B cell (primary cell): ENCODE measurements at places on chromosomes 1 and 21.

GRCh38 chr1:14442669-14443068 lies 155.8 kb upstream of the KAZN start:
- DNase-seq = no peak

DNA sequence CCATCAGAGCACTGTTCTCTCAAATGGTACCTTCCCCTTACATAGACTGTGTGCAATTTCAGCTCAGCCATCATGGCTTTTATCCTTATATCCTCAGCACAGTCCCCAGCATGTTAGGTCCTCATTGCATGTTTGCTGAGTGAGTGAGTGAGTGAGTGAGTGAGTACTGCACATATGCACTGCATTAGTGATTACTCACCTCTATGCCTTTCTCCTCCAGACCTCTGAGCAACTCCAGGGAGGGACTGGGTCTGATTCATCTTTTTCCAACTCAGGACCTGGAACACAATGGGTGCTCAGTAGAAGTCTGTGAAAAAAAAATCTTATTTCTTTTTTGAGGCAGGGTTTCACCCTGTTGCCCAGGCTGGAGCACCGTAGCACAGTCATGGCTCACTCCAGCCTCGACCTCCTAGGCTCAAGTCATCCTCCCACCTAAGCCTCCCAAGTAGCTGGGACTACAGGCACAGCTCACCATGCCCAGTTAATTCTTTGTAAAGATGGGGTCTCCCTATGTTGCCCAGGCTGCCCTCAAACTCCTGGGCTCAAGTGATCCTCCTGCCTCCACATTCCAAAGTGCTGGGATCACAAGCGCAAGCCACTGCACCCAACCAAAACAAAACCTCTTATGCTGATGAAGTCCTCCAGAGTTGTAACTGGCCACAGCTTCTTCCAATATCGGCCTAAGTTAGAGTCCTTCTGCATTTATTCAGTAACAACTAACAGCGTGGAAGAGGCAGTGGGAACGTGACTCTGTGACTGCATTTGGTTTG lies 23.7 kb downstream of the RNU5D-1 start:
- no peak for DNase-seq

GRCh38 chr1:152909206-152909605 lies 860 bp downstream of the IVL start:
- no peak for DNase-seq

DNA sequence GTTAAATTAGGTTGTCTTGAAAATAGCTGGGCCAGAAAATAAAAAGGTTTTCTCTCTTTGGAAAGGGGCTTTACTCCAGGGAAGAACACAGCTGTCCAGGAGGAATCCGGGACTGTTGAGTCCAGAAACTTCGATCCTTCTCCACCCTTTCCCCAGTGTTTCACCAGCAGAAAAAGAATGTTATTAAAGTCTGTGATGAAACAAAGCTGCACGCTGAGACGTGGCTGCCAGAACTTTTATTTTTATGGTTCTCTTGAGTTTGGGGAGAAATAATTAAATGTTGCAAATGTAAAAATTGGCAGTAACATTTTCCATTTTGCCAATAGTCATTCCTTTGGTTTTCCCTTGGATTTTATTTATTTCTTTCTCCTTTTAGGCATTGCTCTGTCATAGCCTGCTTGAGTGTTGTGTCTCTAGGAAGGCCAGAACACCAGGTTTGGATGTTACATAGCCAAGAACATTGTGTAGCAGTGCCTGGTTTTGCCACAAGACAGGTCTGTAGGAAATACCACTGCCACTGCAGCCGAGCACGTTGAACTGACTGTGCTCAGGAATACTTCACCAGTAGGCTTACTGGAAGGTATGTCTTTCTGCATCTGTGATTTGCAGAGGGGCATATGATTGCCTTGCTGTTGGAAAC lies 87.4 kb downstream of the ROR1 start:
- no peak for DNase-seq

DNA sequence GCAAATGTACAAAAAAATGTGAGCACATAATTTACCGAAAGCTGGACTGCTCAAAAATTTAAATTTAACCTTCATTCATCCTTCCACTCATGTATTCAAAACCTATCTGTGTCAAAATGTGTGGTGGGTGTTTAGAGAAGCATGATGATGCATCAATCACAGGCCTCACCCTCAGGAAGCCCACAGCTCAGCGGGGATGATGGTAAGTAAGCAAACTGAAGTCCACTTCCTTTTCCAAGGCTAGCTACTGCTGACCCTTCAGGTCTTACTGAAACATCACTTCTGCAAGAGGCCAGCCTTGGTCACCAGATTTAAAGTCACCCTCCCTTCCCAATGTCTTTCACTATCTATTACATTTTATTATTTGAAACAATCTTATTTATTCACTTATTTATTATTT lies 254.5 kb downstream of the DNM3 start:
- no peak for DNase-seq

- peak; percentile 21 for DNase-seq
Measured at GRCh38 chr1:109629372-109630030, 9.9 kb downstream of the AMPD2 start.

DNA sequence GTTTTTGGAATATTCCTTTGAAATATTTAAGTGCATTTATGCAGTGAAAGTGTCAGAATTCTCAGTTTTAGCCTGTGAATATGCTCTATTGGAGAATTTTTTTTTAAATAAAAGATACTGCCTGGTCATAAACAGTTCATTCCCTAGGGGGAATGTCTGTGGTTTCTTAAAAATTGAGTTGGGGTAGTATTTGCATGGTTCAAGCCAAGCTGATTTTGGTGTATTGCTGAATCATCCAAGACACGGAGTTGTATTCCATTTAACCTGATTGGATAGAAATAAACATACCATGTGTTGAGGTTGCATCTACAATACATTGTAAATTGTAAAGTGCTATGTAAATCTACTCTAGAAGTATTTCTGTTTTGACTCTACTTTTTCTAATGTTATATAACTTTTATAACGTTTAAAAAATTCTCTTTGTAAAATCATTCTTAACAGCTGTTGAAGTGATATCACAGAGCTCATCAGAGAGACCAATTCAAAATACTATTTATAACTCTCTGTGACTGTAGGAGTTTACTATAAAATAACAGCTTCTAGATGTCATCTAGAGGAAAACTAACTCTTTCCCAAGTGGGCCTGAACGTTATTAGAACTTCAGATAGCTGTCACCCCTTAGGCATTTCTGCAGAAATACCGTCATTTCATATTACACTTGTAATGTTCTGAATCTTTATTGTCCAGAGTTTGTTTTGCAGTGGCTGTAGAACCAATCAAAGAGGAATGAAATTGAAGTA lies 199.1 kb downstream of the USP25 start:
- DNase-seq = no peak

GRCh38 chr21:29302359-29302875 lies 3.7 kb downstream of the BACH1 start:
- peak; percentile 15 for DNase-seq

GRCh38 chr1:87388411-87388810 lies 59.7 kb downstream of the LMO4 start:
- no peak for DNase-seq

DNA sequence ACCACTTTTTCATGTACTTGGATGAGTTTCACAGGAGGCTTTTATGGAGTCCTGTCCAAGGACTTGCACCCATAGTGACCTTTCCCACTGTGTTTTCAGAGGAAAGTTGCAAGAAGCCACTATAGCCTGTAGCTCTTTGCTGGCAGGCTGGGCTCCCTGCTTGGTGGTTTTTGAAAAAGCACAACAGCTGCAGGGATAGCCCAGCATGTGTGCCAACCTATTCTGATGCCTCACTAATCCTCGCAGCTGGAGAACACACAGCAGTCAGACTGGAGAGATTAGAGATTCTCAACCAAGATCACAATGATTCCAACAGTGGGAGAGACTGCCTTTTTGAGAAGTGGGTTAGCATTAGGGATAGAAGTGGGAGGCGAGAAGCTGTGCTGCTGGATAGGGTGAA lies 24.1 kb upstream of the ARHGEF11 start:
- DNase-seq = no peak

DNA sequence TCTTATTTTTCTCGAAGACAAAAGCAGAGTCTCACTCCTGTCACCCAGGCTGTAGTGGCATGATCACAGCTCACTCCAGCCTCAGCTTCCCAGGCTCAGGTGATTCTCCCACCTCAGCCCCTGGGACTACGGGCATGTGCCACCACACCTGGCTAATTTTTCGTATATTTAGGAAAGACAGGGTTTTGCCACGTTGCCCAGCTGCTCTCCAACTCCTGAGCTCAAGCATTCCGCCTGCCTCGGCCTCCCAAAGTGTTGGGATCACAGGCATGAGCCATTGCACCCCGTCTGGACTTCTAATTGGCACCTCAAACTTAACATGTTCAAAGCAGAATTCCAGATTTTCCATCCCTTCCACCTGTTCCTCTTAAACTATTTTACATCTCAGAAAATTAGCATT lies 19.0 kb upstream of the LRRC8C start:
- no peak for DNase-seq

DNA sequence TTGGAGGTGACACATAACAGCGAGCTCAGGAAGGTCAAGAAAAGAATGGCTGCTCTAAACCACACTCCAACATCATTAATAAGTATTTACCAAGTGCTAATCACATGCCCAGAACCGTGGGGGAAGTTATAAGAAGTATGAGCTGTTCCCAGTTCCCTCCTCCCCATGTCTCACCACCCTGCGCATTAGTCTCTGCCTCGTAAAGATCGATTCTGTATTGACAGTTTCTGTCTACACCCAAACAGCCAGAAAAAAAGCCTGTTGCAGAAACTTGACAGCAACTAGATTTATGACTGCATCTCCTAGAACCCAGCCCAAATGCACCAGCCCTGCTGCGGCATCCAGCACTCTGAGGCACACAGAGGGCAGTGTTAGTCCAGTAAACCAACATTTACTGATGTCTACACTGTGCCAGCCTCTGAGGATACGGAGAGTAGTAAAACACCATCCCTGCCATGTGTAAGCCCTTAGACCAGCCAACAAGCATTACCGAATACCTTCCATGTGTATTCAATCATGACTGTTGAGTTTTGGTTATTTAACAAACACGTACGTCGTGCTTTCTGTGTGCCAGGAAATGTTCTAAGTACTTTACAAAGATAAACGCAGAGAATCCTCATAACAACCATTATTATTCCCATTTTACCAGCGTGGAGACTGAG lies 63.6 kb upstream of the ZBTB40 start:
- no peak for DNase-seq

GRCh38 chr1:3219005-3219790 lies 150.2 kb downstream of the PRDM16 start:
- no peak for DNase-seq

DNA sequence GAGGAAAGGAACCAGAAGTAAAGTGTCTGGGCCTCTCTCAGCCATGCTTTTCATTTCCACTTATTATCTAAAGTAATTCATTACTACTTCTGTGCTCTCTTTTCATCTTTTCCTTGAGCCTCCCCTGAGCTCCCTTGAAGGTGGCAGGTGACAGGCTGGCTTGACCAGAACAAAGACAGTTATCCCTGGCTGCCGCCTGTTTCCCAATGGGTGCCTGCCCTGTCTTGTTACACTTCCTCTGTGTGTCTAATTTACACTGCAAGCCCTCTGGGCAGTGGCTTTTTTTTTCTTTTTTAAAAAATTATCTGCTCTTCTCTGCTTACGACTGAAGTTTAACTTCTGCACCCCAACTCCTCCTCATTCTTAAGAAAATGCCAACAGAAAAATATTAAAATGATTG lies 113.4 kb downstream of the NGF start:
- no peak for DNase-seq

- peak; percentile 66 for DNase-seq
Measured at GRCh38 chr1:197924516-197925123, 7.4 kb downstream of the LHX9 start.

DNA sequence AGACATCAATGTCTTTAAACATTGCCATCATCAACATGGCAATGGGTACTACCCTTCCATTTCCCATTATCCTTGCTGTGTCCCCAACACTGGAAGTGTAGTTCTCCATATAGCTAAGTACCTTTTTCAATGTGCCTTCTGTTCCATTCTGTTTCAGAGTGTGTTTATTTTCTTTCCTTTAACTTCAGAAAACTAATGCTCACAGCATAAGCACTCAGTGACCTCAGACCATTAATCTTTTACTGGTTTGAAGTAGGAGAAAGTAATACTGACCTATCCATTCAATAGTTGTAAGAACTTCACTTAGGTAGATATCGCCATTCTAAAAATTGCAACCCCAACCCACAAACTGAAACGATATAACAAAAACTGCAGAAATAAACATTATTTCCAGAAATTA lies 37.8 kb downstream of the KCNJ15 start:
- no peak for DNase-seq

GRCh38 chr1:221292652-221293051 lies 413.4 kb downstream of the HLX start:
- no peak for DNase-seq

GRCh38 chr1:11458811-11459275 lies 20.1 kb upstream of the DISP3 start:
- no peak for DNase-seq

- no peak for DNase-seq
Measured at GRCh38 chr1:246875041-246876026, 56.4 kb downstream of the AHCTF1 start.

GRCh38 chr1:24190983-24191461 lies 3.9 kb upstream of the IFNLR1 start:
- peak; percentile 83 for DNase-seq

- DNase-seq = peak; percentile 56
Measured at GRCh38 chr1:166884040-166884642, 8.1 kb upstream of the TADA1 start.

GRCh38 chr1:242083742-242084141 lies 84.8 kb upstream of the MAP1LC3C start:
- DNase-seq = no peak

GRCh38 chr1:161763522-161764098 lies 2.5 kb upstream of the ATF6 start:
- peak; percentile 70 for DNase-seq

- DNase-seq = no peak
Measured at GRCh38 chr1:89261926-89262515, 10.6 kb downstream of the GBP5 start.

- no peak for DNase-seq
Measured at GRCh38 chr1:56438901-56439551, 140.3 kb downstream of the PLPP3 start.

DNA sequence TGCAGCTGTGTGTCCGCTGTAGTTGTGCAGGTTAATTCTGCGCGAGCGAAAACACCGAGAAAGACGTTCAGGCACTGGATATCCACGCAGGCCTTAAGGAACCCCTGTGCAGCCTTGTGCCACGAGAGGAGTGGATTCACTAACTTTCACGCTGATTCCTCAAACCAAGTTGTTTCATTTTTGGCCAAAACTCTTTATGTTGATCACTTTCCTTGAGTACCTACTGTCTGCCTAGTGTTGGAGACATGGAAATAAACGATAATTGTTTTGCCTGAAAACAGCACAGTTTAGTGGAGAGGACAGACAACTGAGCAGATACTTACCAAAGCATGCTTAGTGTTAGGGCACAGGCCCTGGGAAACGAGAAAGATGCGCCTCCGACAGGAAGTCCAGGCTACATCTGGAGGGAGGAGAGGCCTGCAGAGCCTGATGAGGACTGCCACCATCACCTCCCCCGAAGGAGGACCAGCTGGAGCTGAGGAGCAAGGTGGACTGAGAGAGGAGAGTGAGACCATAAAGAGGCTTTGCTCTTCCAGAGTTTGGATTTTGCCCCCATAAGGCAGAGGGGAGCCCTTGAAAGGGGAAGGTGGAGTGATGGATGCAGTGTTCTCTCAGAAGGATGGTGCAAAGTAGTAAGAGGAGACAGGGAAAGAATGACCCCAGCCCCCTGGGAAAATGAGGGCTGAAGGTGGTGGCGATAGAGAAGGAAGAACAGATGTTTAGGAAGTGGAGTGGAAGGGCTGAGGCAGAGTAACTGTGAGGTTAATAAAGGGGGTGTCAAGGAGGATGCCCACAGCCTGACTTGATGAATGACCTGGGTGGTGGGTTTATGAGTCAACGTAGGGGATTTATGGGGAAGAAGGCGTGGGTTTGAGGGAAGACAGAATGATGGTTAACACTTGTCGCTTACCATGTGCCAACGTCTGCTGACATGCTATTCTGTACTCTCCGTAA lies 956 bp upstream of the SCAF4 start:
- DNase-seq = no peak
